A549 treated with AZD2906 at 1 μM for 4 hours (cell line): ENCODE measurements at places on chromosomes 3 and 15. TPM values are rescaled to one million over a fixed set of nuclear protein-coding genes. Genes with fewer than 3 reads are reported as not detected.

The UNC13C gene
- total RNA-seq, result 0.01 TPM in 1 of 5 replicates, not detected in the others

The SPTBN5 gene
- total RNA-seq, result 0.10 to 0.25 TPM (median 0.17 TPM) in 5 replicates

The ALDH1L1 gene
- 0.18 to 0.36 TPM (median 0.23 TPM) in 5 replicates for total RNA-seq

The RTF1 gene
- 17.1 to 22.2 TPM (median 19.1 TPM) in 5 replicates for total RNA-seq

The FYTTD1 gene
- 22.0 to 30.9 TPM (median 24.1 TPM) in 5 replicates for total RNA-seq
